ENCODE measurements at places on chromosomes 12 and 14. TPM values are rescaled to one million over a fixed set of nuclear protein-coding genes. Genes with fewer than 3 reads are reported as not detected.

Gene C14orf132
- 1.2 TPM for total RNA-seq

Gene CBLN3
- 3.2 TPM for total RNA-seq

Gene TNS2
- 1.4 TPM for total RNA-seq

Gene DMAC2L
- 16.7 TPM for total RNA-seq

Gene NPFF
- total RNA-seq = not detected

Gene DPY19L2
- 0.84 TPM for total RNA-seq

Gene YY1
- total RNA-seq = 79.4 TPM

Gene HVCN1
- 6.1 TPM for total RNA-seq

Gene KLRF1
- total RNA-seq = not detected
